ENCODE measurements at places on chromosomes 1 and 21. TPM values are rescaled to one million over a fixed set of nuclear protein-coding genes. Genes with fewer than 3 reads are reported as not detected.

TNFRSF1B gene
- total RNA-seq = 0.22 TPM

GJB5 gene
- not detected for total RNA-seq

PERM1 gene
- total RNA-seq = not detected

CASQ1 gene
- not detected for total RNA-seq

H6PD gene
- total RNA-seq = 15.2 TPM

WDR64 gene
- total RNA-seq = not detected

GIPC2 gene
- total RNA-seq = not detected

OLFML2B gene
- 1.3 TPM for total RNA-seq

IFI44L gene
- not detected for total RNA-seq

BEST4 gene
- 0.84 TPM for total RNA-seq

FASLG gene
- not detected for total RNA-seq

FAM163A gene
- 0.11 TPM for total RNA-seq

GRCh38 chr1:193070386-193070753 is 11.0 kb downstream of the RO60 start:
- DNase-seq = no peak

DNA sequence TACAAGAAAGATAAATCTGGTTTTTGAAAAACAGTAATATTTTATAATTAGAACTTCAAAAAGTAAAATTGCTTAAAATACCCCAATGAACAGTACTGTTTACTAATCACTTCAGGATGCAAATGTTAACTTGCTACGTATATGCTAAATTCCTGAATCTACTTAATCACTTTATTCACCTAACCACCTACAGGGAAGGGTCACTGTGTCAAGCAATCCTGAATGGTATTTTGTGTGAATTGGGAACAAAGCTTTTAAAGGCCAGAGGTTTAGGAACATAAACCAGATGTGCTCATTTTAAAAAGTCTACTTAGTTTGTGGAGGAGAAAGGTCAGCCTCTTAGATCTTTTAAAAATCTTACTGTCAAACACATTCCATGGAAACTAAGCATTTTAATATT is 1143.0 kb upstream of the ADGRL2 start:
- DNase-seq = peak; percentile 78

GRCh38 chr1:114104949-114105348 is 48.7 kb downstream of the SYT6 start:
- no peak for DNase-seq

- no peak for DNase-seq
Observed at GRCh38 chr1:234585330-234586055, 24.5 kb downstream of the IRF2BP2 start.

DNA sequence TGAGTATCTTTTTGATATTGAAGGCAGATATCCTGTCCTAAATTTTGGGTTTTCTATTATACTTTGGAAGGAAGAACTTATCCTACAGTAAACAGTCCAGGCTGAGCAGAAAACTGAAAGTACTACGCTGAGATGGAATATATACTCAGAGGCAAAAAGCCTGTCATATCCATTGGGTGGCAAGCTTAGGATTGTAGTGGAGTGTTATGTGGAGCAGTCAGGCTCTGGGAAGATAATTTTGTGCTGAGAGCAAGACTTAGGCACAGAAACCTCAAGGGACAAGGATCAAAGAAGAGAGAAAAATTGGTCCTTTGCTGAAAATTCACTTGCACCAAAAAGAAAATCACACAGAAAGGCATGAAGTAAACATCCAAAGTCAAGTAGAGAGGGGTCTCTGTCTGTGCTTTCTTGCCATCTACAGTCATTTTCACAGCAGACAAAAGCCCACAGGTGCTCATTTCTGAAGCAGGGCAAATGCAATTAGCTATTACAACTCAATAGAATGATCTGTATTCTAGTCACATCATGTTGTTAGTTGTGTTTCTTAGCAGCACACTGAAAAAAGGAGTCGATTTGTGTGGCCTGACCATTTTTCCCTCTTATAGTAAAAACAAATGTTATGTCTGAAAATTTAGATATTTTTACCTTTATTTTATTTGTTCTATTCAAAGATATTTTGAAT is 38.5 kb downstream of the CRB1 start:
- DNase-seq = no peak

GRCh38 chr1:228478912-228479711 is 8.1 kb upstream of the RNF187 start:
- peak; percentile 25 for DNase-seq

DNA sequence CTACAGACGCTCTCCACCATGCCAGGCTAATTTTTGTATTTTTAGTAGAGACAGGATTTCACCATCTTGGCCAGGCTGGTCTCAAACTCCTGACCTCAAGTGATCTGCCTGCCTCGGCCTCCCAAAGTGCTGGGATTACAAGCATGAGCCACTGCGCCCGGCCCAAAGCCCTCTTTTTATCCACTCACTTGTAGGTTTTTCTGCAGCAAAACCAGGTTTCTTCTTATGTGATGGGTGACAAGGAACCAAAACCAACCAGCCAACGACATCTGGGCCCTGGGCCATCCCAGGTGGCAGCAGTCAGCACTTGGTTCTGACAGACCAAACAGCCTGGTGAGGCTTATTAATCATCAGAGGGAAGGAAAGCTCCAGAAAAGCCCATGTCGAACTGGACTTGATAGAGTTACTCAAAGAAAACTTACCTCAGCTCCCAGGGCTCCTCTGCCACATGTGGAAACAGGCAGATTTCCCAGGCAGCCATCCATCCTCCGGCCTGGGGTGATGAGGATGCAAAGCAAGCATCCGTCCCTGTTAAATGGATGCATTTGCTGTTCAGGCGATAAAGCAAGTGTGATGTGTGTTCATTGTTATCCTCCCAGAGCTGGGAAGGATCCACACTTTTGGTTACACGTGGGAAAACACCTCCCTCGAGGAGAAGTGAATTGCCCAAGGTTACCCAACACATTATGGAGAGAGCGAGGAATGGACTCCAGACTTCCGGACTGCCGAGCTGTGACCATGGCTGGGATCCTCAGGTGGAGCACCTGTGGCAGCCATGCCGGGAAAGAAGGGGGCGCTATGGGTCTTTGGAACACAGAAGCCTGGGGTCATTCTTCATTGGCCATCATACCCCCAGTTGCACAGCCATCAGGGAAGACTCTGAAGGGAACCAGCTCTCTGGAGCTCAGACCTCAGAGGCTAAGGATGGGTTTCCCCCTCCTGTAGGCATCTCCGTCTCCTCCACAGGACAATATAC is 118.8 kb downstream of the HUNK start:
- peak; percentile 41 for DNase-seq

- no peak for DNase-seq
Observed at GRCh38 chr1:62335656-62336055, 16.4 kb upstream of the KANK4 start.

GRCh38 chr1:221045842-221046831 is 166.9 kb downstream of the HLX start:
- no peak for DNase-seq

GRCh38 chr1:109213345-109213823 is 334 bp upstream of the SARS1 start:
- no peak for DNase-seq

DNA sequence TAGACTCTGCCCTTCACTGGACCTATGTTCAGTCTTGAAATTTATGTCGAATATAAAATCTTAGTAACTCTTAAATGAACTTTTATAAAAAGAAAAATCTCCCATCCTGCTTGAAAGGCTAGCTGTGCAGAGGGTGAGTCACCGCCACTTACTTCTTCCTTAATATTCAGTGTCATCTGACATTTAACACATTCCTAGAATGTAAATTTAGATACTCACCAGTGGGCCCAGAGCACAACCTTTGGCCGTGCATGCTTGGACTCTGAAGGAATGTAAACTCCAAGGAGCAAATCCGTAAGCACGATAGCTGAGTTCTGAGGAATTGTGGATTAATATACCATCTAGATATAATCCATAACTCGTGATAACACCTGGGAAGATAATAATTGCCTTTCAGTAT is 403.3 kb downstream of the KCTD3 start:
- DNase-seq = no peak

DNA sequence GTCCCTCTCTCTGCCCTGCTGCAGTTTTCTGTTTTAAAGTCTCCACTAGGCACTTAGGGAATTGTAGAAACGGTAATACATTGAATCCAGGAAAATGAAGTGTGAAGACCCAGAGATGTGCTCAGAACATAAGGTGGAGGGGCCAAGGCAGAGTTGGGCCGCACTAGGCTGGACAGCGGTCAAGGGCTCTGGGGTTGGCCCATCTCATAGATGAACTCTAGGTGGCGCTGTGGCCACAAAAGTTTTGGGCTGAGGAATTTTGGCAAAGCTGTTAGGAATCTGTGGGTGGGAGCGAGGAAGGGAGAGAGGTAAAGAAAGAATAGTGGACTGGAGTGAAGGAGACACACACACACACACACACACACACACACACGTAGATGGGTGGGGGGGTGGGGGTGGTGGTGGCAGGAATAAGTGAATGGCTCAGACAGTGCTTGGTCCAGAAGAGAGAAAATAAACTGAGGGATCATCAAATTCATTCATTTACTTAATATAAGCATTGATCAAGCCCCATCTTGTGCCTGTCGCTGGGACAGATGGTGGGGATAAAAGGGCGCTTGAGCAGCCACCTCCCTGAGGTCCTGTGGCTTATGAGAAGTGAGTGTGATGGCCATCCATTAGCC is 258.5 kb downstream of the TRABD2B start:
- DNase-seq = peak; percentile 81

DNA sequence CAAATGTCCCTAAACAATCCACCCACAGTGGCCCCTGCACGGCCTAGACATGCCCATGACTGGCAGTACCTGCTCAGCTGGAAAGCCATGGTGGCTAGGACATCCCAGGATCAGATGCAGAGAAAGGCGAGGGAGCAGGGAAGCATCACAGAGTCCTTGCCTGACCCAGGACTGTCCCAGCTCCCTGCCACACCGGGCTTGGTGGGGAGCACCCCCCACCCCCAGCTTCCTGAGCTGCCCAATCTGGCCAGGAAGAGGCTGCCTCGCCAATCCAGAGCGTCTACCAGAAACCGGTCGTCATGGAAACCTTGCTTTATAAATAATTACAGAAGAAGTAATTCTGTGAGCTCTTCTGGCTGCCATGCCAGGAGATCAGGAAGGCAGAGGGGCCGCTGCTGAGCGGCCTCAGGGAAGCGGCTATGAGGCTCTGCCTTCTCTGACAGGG is 34.8 kb downstream of the ACOT7 start:
- DNase-seq = peak; percentile 34

DNA sequence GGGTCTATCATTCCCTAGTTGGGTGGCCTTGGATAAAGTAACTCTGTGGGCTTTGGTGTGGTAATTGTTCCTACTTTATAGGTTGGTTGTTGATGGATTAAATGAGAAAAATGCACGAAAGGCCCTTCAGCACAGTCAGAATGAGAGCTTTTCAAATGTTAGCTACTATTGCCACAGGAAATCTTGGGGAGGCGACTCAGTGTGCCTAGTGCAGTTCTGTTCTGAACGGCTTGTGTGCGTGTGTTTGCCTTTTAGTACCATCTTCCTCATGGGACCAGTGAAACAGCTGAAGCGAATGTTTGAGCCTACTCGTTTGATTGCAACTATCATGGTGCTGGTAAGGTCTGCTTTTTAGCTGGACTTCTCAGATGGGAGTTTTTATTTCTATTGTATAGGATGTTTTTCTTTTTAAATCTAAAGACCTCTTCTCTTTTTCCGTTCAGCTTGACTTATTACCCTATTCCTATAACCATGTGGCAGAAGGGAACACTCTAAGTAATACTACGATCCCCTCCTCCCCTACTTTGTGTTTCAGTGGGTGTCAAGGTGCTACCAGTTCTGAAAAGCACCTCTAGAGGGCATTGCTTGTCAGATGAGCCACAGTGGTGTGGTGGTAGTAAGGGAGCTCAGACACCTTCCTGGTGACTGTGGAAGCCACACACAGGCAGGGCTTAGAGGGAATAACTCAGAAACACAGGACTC is 9.2 kb downstream of the SFT2D2 start:
- DNase-seq = peak; percentile 59

DNA sequence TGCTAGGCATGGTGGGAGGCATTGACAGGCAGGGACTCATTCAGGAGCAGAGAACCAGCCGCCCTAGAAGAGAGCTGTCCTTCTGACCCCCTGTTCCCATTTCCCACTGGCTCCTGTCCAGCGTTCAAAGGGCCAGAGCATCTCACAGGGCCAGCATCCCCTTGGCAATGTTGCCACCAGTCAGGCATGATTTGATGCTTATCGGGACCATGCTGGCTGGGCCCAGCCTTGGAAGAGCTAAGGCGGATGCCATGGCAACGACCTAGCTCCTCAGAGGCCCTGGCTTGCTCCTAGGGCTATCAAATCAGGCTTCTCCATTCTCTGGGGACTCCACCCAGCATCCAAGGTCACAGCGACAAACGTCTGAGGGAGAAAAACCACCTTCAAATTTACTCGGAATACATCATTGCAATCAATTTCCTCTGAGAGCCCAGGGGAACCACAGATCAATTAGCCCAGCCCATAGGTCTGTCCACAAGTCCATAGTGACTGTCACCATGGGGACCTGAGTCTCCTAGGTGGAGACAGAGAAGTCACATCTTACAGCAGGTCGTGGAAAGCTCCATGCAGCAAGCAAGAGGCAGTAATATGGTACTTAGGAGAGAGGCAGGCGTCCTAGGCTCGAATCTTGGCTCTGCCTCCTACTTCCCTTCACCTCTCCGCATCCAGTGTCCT is 14.1 kb upstream of the VWA5B1 start:
- DNase-seq = no peak

GRCh38 chr1:22184892-22185612 is 42.2 kb upstream of the WNT4 start:
- DNase-seq = peak; percentile 11

DNA sequence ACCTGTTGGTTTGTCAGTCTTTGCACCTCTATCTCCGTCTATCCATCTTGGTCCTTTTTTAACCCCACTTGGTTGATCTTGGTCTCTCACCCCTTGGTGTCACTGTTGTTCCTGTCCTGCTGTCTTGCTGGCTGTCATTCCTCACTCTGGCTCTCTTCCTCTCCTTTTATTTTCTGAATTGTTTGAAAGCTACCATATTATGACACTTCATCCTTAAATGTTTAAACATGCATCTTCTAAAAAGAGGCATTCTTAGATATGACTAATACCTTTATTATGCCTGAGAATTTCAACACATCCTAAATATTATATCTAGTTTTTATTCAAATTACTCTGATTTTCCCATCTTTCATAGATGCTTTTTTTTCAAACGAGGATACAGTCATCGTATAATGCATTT is 37.0 kb downstream of the BACH1 start:
- DNase-seq = no peak

- DNase-seq = no peak
Observed at GRCh38 chr1:100391675-100392074, 39.4 kb downstream of the CDC14A start.
